NCI-H187 (cell line): ENCODE measurements at places on chromosomes 2 and 18.

GRCh38 chr18:23453680-23454058 is 582 bp downstream of the RIOK3 start:
- DNase-seq = no peak

DNA sequence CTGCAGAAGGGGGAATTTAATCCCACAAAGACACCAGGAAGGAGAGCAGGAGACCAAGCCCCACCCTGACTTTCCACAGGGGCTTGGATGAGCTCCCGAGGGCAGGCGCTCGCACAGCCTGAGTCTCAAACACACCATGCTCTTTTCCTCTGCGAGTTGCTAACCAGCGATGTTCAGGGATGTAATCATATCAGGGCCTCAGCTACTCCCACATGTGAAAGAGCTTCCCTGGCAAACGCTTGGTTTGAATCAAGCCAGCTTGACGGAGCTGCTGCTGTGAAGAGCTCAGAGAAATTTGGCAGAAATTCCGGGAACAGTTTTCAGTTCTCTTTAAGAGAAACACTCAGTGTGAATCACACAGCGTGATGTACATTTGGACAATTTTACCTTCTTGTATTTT is 385.8 kb downstream of the GALR1 start:
- DNase-seq = no peak

GRCh38 chr2:36478332-36478738 is 119.6 kb downstream of the FEZ2 start:
- DNase-seq = no peak

- DNase-seq = no peak
These were observed 11.3 kb upstream of the CHRNA1 start for GRCh38 chr2:174775571-174775980.

DNA sequence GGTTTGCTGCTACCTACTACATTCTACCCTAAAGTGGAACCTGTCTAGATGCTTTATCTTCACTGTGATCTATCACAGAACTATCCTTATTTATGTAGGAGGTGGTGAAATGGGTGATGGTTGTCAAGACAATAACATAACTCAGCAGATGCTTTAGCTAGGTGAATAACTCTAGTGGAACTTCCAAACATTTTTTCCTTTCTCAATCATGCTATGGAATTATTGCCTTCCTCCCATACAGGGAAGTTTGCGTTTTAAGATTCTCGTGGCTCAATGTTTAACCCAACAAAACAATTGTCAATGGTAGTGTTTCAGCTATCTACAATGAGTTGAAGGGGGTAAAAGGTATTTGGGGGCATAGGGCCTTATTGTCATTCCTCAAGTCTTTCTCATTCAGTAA is 82.6 kb upstream of the GLI2 start:
- no peak for DNase-seq

- no peak for DNase-seq
These were observed 99.8 kb upstream of the PELI1 start for GRCh38 chr2:64244037-64244416.

GRCh38 chr2:238243496-238244076 is 3.7 kb upstream of the HES6 start:
- no peak for DNase-seq

DNA sequence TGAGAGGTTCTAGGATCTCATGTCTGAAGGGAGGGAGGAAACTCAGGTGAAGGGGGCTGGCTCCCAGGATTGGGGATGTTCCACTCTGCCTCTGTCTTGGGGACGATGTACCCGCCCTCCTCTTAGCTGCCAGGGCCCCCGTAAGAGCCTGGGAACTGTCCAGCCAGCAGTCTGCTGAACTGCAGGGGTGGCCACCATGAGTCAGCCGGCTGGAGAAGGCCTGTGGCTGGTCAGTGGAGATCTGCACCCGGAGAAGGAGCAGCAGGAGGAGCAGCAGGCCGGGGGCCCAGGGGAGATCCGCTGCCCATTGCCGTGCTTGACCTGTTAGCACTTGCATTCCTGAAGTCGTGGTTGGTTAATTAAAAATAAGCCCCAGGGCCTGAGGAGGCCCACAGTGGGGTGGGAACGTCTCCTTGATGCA is 180.3 kb downstream of the TFCP2L1 start:
- DNase-seq = no peak

DNA sequence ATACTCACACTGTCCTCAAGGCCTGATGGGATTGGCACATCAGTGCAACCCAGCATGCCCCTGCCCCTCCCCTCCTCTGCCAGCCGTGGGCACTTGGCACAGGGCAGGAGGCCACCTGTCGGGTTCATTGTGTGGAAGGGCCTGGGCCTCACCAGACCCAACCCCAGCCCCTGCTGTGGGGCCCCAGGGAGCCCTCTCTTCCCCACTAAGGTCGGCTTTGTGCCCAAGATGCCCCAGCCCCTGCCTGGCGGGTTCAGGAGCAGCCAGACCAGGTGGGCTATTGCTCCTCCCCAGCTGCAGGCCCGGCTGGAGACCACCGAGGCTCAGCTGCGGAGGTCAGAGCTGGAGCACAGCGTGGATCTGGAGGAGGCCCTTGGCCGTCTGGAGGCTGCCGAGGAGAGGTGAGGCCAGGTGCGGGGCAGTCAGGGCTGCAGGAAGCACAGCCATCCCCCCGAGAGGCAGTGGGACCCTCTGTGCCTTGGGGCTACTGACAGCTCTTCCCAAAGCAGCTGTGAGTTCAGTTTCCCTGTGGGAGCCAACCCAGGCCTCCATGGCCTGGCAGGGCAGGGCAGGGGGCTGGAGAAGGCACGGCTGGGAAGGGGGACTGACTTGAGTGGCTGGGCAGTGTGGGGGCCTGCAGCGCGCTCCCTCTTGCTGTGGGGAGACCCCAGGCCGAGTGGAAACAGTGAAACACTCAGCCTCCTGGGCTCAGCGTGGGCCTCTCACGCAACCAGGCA is 16.3 kb downstream of the CROCC2 start:
- DNase-seq = no peak

DNA sequence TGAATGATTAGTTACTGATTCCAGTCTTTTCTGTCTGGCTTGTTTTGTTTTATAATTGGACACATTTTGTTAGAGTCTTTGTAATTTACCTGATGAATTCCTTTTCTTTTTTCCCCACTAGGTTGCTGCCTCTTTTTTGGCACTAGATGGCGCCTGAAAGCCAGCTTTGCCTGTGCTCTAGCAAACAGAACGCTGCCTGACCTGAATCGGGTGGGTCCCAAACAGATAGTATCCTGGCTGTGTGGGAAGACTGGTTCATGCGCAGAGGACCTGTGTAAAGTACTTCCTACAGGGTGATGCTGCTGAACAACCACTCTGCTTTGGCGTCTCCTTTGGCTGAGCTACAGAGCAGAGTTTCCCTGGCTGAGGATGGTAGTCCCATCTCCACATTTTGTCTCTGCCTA is 288.2 kb downstream of the IKZF2 start:
- DNase-seq = no peak

DNA sequence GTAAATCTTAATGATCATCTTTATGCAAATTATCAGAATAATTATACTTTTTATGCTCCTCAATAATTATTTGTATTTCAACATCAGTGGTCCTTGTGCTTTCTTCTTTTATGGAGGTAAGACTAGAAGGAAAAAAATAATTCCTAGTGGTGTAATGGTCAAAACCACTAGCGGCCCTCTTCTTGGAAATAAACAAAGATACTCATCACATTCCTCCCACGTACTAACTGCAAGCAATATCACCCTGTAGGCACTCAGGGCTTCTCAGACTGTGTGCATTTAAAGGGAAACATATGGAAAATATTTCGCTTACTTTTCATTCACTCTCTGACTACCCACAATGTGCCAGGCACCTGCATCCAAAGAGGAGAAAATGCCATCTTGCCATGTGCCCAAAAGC is 263.7 kb downstream of the DOK6 start:
- DNase-seq = no peak

DNA sequence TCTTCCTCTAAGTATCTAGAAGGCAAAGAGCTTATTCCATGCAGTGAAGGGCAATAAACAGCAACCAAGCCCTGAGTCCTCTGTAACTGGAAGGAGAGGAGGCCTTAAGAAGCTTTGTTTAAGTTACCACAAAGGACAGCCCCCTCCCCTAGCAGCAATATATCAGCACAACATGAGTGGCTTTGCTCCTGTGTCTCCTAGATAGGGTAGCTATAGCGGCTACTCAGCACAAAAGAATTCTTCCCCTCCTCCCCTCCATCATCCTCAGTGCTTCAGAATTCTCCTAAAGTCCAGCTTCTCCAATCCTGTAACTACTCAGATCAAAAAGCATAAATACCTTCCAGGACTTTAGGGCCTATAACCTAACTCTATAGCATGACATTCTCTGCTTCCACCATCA is 16.5 kb downstream of the SUMO1 start:
- no peak for DNase-seq

GRCh38 chr2:185787227-185788145 is 48.9 kb downstream of the FSIP2 start:
- no peak for DNase-seq

DNA sequence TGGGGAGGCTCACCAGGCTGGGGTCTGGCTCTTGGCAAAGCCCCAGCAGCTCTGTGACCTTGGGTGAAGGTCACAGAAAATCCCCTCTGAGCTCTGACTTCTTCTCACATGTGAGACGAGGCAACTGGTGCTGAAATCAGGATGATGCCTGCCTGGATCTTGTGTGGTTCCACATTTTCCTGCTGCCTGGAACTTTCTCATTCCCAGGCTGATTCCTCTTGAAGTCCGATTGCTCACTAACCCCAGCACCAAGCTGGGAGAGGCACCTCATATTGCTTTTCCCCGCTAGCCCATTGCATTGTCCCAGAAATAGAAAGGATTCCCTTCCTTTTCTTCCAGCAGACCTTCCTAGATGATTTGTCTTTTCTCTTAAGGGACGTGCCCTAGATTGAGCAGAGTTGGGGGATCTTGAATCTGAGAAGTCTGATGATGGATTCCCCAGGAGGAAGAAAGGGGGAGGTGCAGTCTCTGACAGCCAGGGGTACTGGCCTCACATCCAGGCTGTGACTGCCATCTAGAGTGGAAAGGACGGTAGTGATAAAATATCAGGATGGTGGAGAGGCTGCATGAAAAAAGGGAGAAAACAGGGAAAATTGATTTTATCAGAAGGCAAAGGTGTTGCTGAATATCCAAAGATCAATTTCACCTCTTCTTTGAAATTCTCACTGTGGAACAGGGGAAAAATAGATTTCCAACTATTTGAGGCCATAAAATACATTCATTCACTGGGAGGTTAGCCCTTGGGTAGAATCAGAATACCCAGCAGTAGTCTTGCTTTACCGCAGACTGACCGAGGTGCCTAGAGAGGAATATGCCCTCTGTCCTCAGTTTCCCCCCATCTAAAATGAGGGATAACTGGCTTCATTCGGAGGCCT is 96.3 kb downstream of the FAM210A start:
- DNase-seq = no peak

GRCh38 chr18:3151399-3152264 is 68.1 kb downstream of the MYOM1 start:
- DNase-seq = no peak

- no peak for DNase-seq
These were observed 24.0 kb downstream of the KCNIP3 start for GRCh38 chr2:95320986-95321767.

- DNase-seq = no peak
These were observed 105.3 kb downstream of the ZNF407 start for GRCh38 chr18:74702950-74703349.

GRCh38 chr2:238576674-238577073 is 149.9 kb downstream of the ASB1 start:
- no peak for DNase-seq

DNA sequence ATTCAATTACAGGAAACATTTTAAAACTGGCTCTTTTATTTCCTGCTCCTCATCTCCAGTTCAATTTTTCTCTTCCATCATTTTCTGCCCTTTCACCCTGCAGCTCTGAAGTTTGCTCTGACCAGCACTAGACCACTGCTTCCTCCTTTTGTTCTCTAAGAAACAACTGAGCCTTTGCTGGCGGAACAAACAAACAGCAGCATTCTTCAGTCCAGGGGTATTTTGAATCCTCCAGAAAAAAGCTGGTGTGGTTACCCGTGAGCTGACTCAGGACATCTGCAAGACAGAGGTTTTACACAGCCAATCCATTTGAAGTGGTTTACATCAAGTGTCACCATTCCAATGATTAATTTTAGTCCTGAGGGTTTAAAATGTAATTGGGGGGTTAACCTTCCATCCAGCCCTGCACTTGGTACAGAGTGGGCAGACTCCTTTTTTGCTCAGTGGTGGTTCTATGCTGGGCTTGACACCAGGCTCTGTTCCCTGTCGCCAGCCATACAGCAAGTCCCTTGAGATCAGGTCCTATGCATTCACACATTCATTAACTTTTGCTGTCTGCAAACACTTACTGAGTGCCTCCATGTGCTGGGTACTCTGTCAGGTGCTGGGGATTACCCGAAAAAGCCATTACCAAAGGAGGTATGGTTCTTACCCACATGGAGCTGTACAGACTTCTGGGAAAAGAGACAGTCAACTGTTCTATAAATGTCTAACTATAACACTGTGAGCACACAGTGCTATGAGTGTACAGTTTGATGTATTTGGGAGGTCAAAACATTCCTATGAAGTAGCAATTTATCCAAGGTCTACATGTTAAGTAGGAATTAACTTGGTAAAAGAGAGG is 909.4 kb upstream of the GYPC start:
- no peak for DNase-seq

- DNase-seq = no peak
These were observed 40.6 kb downstream of the METAP1D start for GRCh38 chr2:172040311-172040710.

DNA sequence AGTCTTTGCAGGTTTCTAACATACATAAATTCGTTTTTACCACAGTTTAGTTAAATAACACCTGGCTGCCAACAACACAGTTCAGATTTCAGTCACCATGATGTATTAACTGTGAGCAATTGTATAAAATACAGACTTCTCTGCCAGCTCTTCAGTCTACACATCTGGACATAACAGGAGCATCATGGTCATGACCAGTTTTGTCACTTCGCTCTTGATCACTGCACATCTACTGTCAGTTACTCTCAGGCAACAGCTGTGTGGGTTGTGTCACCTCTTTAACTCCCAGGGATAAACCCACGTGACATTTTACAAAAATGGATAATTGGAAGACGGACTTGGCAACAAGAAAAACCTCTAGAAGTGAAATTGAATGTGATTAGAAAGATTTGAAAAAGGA is 30.3 kb downstream of the CD8A start:
- no peak for DNase-seq

DNA sequence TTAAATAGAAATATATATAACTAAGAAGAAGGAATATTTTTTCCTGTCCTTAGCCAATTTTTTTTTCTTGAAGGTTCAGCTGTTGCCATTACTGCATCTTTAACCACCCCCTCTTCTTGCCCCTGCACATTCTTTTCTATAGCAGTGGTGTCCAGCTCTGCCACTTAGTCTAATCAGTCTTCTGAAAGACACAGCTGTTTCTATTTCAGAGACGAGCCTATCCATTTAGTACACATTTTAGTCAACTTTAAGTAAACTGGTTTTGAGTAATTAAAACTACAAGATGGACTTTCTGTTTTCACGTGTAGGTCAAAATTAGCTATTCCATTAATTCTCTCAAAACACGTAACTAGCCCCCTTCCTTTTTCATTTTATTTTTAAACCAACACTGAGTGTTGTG is 21.0 kb downstream of the SPOPL start:
- no peak for DNase-seq

DNA sequence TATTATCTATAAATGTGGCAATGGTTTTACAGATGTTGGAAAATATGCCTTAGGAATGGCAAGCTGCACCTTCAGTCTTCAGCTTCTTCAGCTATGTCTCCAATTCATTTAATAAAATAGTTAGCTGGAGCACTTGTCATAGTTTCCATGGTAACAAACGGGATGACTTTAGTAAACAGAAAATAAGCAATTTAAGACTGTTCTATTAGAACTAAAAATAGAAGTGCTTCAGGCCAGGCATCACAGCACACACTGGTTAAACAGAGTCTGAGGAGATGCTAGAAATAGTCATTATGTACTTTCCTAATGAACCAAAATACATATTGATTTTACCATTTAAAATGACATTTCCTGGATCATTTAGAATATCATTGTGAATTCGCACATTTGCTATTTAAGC is 195.0 kb downstream of the GCA start:
- DNase-seq = no peak
